Common myeloid progenitor, CD34-positive (primary cell): ENCODE measurements at places on chromosomes 4 and X.
A peak's percentile ranks its signal among the peaks of the same experiment; 100 is the strongest.

- no peak for DNase-seq
Measured at GRCh38 chr4:30385650-30386049, 334.5 kb upstream of the PCDH7 start.

GRCh38 chr4:53919535-53919934 lies 144.9 kb downstream of the CHIC2 start:
- peak; percentile 53 for DNase-seq

- no peak for DNase-seq
Measured at GRCh38 chr4:106172861-106173260, 143.1 kb downstream of the TBCK start.

DNA sequence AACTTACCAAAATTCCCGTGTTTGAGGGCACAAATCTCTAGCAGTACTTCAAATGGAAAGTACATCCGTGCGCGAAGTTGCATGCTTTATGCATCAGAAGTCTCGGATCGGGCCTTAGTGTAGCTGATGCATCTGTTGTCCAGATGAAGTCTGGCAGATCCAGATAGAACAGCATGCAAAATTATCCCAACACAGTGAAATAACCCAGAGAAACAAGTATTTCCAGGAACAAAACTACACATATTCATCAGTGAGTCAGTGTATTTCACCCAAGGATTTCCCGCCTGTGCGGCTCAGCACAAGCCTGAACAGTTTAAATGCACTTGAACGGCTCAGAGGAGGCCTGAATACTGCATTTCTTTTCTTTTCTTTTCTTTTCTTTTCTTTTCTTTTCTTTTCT lies 27.4 kb upstream of the CLDN24 start:
- DNase-seq, result no peak

GRCh38 chr4:78534286-78534955 lies 17.1 kb upstream of the ANXA3 start:
- DNase-seq, result no peak

DNA sequence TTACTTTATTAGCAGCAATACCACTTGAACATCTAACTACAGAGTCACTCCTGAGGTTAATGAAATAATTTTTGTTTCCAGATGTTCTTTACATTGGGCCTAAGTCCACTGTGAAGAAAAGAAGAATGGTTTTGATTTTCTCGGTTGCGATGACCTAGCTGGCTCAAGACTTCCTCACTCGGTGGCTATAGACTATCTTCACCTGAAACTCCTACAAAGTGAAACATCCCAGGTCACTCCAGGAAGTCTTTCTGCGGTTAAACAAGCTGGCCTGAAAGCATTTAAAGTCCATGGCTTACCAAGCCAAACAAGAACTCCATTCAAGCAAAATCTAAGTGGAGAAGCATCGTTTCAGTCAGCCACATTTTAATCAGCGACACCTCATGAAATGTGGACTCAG lies 13.7 kb upstream of the SORBS2 start:
- DNase-seq, result no peak

DNA sequence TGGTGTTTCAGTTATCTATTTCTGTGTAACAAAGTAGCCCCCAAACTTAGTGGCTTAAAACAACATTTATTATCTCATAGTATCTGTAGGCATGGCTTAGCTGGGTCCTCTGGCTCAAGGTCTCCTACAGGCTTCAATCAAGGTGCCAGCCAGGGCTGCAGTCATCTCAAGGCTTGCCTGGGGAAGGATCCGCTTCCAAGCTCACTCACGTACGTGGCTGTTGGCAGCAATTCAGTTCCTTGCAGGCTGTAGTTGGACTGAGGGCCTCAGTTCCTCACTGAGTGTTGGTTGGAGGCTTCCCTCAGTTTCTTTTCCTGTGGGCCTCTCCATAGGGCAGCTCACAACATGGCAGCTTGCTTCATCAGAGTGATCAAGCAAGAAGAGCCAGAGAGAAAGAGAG lies 9.3 kb downstream of the FAM120C start:
- no peak for DNase-seq
